Activated naive CD8-positive, alpha-beta T cell treated with anti-CD3 and anti-CD28 coated beads, Interleukin-2, amount 10 ng/mL, durations not matched to agents 7 days and 5 days (primary cell): ENCODE measurements at places on chromosomes 4 and X. TPM values are rescaled to one million over a fixed set of nuclear protein-coding genes. Genes with fewer than 3 reads are reported as not detected.

Gene COL4A5
- not detected for total RNA-seq

GRCh38 chrX:42195506-42195905 lies 272.2 kb upstream of the CASK start:
- no peak for DNase-seq

- no peak for DNase-seq
These were observed 21.6 kb upstream of the WDR17 start for GRCh38 chr4:176043838-176044588.

GRCh38 chr4:39427520-39428114 lies 20.9 kb downstream of the KLB start:
- DNase-seq, result no peak

DNA sequence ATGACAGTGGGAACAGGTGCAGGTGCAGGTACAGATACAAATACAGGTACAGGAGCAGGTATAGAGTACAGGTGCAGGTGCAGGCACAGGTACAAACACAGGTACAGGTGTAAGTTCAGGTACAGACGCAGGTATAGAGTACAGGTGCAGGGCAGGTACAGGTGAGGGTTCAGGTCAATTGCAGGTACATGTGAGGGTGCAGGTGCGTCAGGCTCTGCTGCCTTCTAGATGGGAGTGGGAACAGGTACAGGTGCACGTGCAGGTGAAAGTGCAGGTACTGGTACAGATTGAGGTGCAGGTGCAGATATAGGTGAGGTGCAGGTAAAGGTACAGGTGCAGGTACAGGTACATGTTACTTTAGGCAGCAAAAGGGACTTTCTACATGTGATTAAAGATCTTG lies 85.7 kb downstream of the CRLF2 start:
- no peak for DNase-seq

Gene NWD2
- total RNA-seq, result not detected
